Ammon's horn (tissue), 1 donor: ENCODE measurements at places on chromosomes 5 and 9.

DNA sequence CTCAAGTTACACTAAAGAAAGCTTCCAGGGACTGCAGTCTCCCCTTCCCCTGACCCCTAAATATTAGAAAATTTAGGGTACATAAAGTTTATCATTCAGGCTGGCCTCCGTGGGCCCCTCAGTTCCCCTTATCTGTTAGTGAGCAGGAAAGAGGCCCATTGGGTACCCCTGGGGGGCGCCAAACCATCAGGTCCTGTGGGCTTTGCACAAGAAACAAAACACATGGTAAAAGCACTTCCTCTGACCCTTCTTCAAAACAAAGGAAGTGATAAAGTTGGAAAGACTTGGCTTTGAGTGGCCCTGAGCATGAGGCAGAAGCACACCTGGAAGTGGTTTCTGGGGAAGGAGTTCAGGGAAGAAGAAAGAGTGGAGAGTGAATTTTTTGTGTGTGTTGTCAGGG lies 213.0 kb downstream of the SMARCA2 start:
- DNase-seq: no peak

- DNase-seq: no peak
Observed at GRCh38 chr9:94971378-94972131, 245.1 kb downstream of the AOPEP start.

DNA sequence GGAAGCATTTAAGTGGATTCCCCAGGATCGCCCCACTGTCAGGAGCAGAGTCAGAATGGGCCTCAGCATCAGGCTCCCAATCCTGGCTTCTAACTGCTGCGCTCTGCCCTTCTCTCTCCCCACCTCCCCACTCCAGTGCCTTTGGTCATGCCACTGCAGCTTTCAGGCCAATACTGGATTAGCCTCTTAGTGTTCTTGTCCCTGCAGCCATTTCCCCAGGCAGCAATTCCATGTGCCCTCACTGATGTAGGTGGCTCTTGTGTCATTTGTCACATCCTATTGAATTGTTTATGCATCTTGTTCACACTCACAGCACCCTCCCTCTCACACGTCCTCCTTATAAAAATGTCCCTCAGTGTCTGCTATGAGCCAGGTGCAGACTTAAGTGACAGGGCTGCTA lies 544.2 kb upstream of the DAP start:
- DNase-seq: no peak

GRCh38 chr9:91790917-91791316 lies 159.1 kb downstream of the ROR2 start:
- DNase-seq: no peak

GRCh38 chr9:90393365-90394152 lies 249.1 kb downstream of the DIRAS2 start:
- DNase-seq: no peak

GRCh38 chr9:27504259-27504658 lies 19.8 kb upstream of the IFNK start:
- DNase-seq: no peak

GRCh38 chr5:137199966-137200365 lies 299.2 kb downstream of the SPOCK1 start:
- peak; percentile 49 for DNase-seq

- DNase-seq: no peak
Observed at GRCh38 chr5:153079396-153079795, 411.1 kb upstream of the GRIA1 start.

GRCh38 chr5:152397581-152397980 lies 7.5 kb downstream of the NMUR2 start:
- DNase-seq: no peak

GRCh38 chr9:84754461-84754860 lies 84.9 kb downstream of the NTRK2 start:
- DNase-seq: peak; percentile 21

DNA sequence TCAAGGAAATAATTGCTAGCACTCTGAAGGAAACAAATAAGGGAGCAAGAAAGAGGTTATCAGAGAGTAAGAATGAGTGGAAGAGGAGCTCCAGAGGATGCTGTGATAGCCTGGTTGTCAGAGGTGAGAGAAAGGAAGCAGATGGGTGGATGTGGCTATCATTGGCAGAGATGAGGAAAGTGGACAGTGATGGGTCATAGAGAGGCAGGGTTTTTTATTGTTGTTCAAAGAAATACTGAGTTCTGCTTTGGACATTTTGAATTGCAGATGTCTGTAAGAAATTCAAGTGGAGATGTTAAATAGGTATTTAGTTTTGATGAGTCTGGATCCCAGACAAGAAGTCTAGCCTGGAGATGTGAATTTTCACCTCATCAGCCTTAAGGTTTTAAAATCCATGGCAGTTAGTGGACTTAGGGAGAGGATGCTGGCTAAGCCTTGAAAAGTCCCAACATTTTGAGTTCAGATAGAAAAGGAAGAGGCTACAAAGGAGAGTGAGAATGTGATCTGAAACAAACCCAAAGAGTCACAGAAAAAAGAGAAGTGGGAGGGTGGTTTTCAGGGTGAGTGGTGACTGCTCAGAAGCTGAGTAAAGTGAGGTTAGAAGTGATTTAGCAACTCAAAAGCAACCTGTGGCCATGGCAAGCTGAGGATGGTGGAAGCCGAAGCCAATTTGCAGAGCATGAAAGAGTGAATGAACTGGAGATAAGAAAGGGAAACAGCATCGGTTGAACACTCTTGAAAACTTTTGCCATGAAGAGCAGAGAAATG lies 50.4 kb downstream of the PPIC start:
- no peak for DNase-seq

DNA sequence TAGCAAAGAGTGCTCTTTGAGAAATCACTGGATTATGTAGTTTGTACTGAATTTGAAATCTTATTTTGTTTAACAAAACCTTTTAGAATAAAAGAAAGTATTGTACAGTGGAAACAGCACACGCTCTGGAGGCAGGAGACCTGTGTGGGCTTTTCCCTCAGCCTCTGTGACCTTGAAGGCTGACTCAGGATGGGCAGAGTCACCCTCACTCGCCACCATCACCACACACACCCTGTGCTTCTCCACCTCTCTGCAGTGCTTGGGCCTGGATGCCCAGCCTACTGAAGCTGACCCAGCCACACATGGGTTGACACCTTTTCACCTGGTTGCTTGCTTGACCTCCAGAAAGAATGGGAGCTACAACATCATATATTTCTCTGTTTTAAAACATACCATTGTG lies 19.6 kb downstream of the ANGPTL2 start:
- no peak for DNase-seq
